ENCODE measurements at places on chromosomes 1 and 21.

- no peak for DNase-seq
Measured at GRCh38 chr1:44884746-44885145, 41.7 kb upstream of the PTCH2 start.

GRCh38 chr1:48472638-48473037, 634 bp upstream of the SPATA6 start:
- no peak for DNase-seq

- peak; percentile 47 for DNase-seq
Measured at GRCh38 chr1:155976913-155977689, 1.2 kb downstream of the ARHGEF2 start.

GRCh38 chr1:6782151-6782550, 3.1 kb upstream of the CAMTA1 start:
- DNase-seq, result no peak

DNA sequence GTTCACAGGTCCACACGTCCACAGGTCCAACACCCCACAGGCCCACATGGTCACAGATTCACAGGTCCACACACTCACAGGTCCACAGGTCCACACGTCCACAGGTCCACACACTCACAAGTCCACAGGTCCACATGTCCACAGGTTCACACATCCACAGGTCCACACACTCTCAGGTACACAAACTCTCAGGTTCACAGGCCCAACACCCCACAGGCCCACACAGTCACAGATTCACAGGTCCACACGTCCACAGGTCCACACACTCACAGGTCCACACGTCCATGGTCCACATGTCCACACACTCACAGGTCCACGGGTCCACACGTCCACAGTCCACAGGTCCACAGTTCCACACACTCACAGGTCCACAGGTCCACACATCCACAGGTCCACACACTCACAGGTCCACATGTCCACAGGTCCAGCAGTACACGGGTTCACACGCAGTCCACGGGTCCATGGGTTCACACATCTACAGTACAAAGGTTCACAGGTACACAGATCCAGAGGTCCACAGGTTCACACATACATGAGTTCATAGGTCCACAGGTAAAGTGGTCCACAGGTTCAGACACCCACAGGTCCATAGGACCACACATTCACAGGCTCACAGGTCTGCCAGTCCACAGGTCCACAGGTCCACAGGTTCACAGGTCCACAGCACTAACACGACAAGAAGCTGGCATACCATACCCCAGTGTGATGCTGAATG, 39.3 kb upstream of the COL6A2 start:
- peak; percentile 20 for DNase-seq

- DNase-seq, result no peak
Measured at GRCh38 chr1:93015590-93015989, 54.3 kb upstream of the DIPK1A start.

DNA sequence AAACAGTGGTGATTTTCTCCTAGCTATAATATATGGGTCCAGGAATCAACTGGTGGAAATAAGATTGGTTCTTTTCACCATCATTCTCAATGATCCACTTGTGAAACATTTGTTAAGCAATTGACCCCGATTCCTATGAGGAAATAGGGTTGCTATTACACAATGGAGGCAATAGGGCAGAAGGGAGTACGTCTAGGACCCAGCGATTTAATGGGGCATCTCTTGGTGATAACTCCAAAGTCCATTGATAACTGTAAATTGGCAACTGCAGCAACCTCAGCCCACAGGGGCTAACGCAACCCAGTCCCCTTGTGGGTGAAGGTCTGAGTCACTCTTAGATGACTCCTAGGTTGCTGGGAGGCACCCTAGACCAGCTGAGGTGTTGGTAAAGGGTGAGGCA, 62.5 kb upstream of the BARHL2 start:
- no peak for DNase-seq

DNA sequence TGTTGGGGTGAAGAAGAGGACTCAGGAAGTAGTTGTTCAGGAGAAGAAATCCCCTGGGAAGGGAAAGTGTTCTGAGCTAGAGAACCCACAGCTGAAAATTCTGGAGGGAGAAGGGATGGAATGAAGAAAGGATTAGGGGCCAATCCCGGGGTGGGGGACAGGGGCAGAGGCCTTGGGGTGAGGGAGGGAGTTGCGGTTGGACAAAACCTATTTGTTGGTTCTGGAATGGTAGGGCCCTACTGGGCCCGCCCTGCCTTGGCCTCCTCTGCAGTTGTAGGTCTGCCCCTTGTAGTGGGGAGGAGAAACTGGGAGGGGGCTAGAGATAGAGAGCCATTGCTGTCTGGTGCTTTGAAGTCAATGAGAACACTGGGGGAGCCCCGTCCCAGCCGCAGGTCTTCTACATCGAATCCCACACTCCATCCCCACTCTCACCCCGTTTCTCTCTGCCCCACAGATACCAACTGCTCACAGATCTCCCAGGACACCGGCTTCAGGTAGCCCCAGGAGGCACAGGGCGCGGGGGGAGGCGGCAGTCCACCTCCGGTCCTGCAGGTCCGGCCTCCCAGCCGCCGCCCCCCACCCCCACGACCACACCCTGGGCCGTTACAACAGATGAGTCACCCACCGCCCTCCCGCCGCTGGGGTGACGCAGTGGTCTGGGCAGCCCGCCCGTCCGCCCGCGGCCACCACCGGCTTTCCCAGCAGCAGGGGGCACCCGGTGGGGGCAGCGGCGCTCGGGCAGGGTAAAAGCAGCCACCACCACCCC, 1.1 kb downstream of the TAGLN2 start:
- peak; percentile 79 for DNase-seq

DNA sequence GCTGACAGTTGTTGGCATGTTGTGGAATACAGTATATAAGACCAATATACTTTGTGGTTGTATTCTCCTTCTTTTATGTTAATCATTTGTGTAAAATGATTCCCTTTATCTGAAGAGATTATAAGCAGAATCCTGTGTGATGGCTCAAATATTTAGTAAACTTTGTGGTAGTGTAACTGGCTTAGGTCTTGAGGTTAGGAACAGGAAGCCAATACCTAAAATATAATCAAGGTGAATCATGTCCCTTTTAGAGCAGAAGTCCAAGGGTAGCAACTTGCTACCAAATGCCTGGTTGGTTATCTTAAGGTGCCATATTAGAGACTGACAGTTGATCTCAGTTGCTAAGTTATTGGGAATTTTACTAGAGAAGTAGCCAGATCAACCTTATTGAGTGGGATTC, 398.5 kb upstream of the ADAMTS5 start:
- no peak for DNase-seq

GRCh38 chr21:14545906-14546480, at the start of gene SAMSN1:
TSS of gene SAMSN1 (minus strand) at chr21:14546315. CDS start at chr21:14546261, 54 bp downstream.
- peak; percentile 65 for DNase-seq

- DNase-seq, result no peak
Measured at GRCh38 chr1:192543445-192543844, 32.1 kb upstream of the RGS1 start.

DNA sequence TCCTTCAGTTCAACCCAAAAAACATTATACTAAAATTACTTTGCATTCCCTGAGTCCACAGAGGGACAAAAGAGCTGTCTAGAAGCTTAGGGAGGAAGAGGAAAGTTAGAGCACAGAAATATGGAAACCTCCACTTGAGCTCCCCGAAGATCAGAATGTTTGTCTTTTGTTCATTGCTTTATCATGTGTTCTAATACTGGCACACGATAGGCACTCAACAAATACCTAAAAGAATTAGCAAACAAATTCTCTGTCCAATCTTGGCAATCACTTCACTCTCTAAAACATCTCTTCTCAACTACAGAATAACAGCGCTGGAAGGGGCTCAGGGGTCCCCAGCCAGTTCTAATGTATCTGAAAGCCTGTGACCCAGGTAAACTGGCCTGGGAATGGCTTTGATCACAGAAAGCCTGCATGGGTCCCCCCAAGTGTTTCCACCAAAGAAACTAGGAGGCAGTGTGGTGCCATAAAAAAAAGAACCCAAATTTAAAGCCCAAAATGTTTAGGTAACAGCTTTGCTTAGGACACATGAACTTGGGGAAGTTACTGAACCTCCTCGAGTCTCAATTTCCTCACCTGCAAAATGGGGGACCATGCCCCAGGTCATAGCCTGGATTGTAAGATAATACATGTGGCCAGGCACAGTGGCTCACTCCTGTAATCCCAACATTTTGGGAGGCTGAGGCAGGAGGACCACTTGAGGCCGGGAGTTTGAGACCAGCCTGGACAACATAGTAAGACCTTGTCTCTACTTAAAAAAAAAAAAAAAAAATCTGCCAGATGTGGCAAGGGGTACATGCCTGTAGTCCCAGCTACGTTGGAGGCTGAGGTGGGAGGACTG, 45.8 kb downstream of the SSBP3 start:
- no peak for DNase-seq

DNA sequence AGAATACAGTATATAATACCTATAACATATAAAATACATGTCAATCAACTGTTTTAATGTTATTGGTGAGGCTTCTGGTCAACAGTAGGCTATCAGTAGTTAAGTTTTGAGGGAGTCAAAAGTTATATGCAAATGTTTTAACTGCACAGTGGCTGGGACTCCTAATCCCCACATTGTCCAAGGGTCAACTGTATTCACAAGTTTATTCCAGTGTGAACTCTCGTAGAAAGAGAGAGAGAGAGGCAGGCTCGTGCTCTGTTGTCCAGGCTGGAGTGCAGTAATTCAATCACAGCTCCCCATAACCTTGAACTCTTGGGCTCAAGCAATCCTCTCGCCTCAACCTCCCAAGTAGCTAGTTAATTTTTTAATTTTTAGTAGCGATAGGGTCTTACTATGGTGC, 66.0 kb downstream of the NRIP1 start:
- DNase-seq, result no peak

- no peak for DNase-seq
Measured at GRCh38 chr1:61157468-61157987, 75.2 kb downstream of the NFIA start.

DNA sequence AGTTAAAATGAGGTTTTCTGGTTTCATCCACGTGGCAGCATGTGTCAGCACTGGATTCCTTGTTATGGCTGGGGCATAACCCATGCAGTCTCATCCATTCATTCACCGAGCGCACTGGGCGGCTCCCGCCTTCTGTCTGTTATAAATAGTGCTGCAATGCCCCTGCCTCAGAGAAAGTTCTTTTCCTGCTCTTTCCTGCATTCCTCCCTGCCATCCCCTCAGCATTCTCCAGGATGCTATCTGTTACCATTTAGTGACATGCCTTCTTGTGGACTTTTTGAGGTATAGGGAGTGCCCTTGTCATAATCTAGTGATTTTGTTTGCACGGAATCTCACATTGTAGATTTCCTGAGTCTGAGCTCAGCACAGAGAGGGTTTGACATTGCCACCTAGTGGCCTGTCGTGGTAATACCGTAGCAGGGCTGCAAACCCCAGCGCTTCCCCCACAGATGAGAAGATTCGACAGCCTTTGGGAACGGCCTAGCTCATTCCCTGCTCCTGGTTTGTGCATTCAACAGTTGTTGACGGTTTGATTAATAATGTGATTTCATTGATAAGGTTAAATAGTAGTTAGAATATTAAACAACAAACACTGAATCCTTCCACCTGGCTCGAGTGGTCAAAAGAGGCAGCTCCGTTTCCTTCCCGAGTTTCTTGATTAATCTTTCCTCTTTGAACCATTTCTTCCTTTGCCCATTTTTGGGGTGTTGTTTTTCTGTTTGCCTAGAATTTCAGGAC, 46.3 kb downstream of the UMODL1 start:
- peak; percentile 89 for DNase-seq

GRCh38 chr21:36454706-36455105, 25.2 kb downstream of the CLDN14 start:
- DNase-seq, result no peak

GRCh38 chr1:206463137-206463536, 7.1 kb upstream of the IKBKE start:
- DNase-seq, result no peak

GRCh38 chr1:180981596-180982387, 40.9 kb downstream of the STX6 start:
- DNase-seq, result peak; percentile 49

- DNase-seq, result peak; percentile 56
Measured at GRCh38 chr21:37367703-37368540, 1.3 kb downstream of the DYRK1A start.

GRCh38 chr1:77375990-77376389, 94.2 kb downstream of the AK5 start:
- no peak for DNase-seq

GRCh38 chr1:179744401-179745130, 1.5 kb downstream of the FAM163A start:
- DNase-seq, result no peak

- peak; percentile 70 for DNase-seq
Measured at GRCh38 chr1:25711555-25712298, 88.3 kb upstream of the SELENON start.

DNA sequence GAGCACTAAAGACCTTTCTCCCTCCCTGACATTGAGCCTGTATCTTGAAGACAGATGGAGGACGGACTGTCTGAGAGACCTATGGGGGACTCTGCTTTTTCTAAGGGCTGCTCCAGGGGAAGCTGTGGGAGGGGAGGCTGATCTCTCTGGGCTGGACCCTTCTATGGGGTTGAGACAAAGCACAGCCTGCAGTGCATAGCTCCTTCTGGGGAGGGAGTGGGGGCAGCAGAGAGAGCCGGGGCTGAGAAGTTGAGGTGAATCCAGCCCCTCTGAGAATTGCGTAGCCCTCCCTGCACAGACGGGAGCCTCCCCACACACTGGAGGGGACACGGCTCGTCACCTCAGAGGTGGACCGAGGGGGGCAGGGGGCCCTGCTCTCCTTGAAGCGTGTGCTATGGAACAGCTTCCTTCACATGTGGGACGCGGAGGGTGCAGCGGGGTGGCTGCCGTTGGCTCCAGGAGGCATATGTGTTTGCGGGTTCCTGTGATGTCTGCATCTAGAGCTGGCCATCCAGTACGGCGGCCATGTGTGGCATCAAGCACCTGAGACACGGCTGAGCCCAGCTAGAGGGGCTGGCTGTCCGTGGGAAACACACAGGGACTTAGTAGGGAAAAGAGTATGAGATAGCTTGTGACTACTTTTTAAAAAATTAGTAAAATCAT, 299.1 kb downstream of the CAMTA1 start:
- DNase-seq, result no peak

- no peak for DNase-seq
Measured at GRCh38 chr1:110341146-110341871, 2.1 kb downstream of the RBM15 start.

DNA sequence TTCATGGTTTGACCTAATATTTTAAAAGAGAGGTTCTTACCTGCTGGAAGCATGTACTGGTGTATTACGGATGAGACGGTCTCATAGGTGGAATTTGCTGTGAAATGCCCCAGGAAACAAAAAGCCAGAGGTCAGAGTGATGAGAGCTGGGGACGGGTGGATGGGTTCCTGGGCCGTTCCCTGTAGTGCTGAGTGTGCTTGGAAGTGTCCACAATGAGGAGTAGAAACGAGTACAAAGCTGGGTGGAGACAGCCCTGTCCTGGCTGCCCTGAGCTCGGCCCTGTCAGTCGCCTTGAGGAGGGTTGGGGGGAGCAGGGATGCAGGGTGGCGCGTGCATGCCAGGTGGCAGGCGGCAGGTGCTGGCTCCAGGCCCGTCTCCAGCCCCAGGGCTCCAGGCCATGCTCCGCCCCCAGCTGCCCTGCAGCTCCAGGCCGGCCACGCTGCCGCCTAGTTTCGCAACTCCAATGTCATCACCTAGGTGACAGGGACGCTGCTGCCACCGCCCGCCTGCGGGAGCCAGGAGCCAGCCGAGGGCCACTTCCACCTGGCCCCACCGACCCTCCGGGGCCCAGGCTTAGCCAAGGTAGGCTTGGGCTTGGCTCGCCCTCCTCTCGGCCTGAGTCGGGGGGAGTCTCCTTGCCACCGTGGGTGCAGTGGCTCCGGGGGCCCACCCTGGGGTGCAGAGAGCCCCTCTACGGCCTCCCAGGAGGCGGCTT, 16.4 kb downstream of the TP73 start:
- no peak for DNase-seq
